Pulmonary artery endothelial cell (primary cell): ENCODE measurements at places on chromosomes 7 and 10. TPM values are rescaled to one million over a fixed set of nuclear protein-coding genes. Genes with fewer than 3 reads are reported as not detected.

The STARD3NL gene
- 97.1 and 127 TPM in 2 replicates for total RNA-seq

GRCh38 chr7:132160611-132161532 lies 415.4 kb downstream of the PLXNA4 start:
- DNase-seq: no peak

- no peak for DNase-seq
These were observed 13.8 kb upstream of the HOXA2 start for GRCh38 chr7:27116031-27116961.

DNA sequence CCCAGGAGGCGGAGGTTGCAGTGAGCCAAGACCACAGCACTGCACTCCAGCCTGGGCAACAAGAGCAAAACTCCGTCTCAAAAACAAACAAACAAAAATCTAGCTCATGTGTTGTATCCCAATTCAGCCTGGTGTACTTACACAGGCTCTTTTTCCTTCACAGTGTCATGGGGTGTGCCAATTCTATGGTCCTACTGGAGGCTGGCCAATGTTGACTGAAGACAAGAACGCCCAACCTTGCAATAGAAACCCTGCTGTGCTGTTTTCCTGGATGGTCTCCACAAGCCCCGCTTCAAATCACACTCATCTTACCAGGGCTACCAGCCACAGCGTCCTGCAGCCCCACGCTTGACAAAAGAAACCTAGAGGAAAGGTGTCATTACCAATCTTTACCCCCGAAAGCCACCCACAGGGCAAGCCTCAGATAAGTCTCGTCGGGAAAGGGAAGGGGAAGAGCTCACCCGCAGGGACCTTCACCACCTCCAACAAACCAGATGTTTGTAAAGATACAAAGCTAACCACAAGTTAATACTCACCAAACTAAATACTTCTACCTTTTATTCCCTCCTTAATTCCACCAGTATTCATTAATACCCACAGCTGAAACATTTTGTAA lies 64.8 kb downstream of the TNS3 start:
- no peak for DNase-seq

- no peak for DNase-seq
These were observed 112.5 kb downstream of the GRID1 start for GRCh38 chr10:86254081-86254480.
